Activated CD8-positive, alpha-beta T cell treated with anti-CD3 and anti-CD28 coated beads for 36 hours (primary cell): ENCODE measurements at places on chromosomes 3 and 15.

DNA sequence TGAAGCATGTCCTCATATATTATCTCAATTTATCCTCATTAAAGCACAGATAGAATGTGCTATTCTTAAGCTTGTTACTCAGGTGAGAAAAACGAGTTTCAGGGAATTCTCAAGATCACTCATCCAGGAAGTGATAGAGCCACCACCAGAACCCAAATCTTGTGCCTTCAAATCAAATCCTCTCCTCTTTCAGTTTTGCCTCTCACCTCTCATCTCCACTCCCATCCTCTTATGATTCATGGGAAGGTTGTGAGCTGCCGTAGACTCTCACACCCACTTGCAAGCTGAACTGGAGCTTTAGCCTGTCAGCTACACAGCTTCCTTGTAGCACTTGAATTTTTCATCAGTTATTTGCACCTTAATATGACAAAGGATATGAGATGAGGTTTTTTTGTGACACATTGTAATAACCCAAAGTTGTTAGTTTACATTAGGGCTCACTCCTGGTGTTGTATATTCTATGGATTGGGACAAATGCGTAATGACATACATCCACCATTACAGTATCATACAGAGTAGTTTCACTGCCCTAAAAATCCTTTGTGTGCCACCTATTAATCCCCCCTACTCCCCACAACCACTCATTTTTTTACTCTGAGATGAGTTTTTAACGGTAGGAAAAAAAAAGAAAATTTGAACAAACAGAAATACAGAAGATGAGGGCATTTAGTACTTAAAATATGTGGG, 25.7 kb downstream of the GPR15 start:
- peak; percentile 74 for DNase-seq

GRCh38 chr3:197364410-197365071, 66.1 kb upstream of the DLG1 start:
- no peak for DNase-seq

- DNase-seq, result no peak
These were observed 47.0 kb downstream of the PLXNA1 start for GRCh38 chr3:127029658-127030507.

DNA sequence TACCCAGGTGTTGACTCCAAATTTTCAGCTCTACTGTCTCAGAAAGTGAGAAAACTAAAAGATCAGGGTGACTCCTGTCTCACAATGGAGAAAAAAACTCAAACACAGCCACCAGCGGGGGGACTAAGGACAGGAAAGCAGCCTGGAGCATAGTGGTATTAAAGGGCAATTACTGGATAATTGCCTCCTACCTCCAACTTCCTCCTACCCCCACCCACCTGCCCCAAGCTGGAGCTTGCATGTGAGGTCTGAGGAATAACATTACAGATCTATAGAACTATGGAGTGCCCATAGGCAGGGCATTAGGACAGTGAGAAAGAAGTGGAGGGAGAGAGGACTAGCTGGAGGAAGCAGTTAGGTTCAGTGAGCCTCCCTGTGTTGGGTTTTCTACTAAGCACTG, 2.7 kb upstream of the PCCB start:
- DNase-seq, result no peak
